ENCODE measurements at places on chromosomes 12 and 14. TPM values are rescaled to one million over a fixed set of nuclear protein-coding genes. Genes with fewer than 3 reads are reported as not detected.
A peak's percentile ranks its signal among the peaks of the same experiment; 100 is the strongest.

DNA sequence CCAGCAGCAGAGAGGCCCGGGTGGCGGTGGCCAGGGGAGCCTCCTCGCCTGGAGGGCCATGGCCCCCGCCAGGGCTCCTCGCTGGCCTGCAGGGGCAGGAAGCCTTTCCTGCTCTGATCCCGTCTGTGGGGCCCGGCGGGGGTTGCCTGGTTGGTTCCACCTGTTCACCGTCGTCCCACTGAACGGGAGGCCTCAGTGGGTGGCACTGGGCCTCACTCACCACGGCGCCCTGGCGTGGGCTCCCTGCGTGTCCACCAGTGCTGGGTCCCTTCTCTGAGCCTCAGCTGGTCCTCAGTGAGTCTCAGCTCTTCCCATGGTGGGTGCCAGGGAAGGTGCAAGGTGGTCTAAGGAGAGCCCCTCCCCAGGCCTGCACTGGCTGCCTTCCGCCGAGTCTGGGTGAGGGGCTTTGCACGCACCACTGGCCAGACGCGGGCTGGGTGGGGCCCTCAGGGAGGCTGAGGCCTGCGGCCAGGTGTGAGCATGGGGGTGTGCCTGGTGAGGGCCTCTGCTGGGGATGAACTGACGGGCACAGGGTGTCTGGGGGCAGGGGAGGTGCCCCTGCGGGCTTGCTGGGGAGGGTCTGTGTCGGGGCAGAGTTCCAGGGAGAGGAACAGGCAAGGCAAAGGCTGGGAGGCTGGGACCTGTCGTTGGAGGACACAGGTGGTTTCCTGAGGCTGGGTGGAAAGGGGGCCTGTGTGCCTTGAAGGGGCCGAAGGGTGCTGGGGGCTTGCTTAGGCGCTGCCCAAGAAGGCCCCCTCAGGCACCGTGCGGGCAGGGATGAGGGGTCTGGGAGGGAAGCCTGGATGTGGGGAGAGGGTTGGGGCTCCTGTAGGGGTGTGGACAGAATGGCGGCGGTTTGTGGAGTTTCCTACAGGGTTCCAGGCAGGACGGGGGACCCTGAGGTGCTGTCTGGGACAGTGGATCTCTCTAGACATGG, 339.8 kb downstream of the TMEM121 start:
- H3K36me3 ChIP-seq, result peaks cover 5% of the 10 kb centered on the region
- H3K4me1 ChIP-seq, result no peaks in the 10 kb centered on the region
- no peak overlapping the region for H3K4me3 ChIP-seq
- H3K27ac ChIP-seq, result no peak overlapping the region

DNA sequence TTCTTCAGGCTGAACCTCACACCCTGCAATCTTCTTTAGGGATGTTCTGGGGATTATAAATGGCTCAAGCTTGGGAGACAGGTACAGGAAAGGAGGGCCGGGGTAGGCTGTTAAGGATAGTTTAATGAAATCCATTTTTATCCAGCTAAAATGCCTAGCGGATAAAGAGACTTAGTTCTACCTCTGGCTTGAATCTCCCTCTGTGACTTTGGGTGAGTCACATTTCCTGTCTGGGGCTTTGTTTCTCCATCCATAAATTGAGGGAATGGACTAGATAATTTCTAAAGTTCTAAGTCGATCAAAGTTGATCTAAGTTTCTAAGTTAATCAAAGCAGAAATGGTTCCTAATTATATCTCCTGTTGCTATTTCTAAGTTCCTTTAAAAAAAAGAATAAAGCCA, 319.6 kb upstream of the E2F7 start:
- peaks cover 11% of the 10 kb centered on the region for H3K4me1 ChIP-seq
- no peak overlapping the region for H3K27ac ChIP-seq
- H3K27me3 ChIP-seq, result no peaks in the 10 kb centered on the region
- DNase-seq, result no peak
- H3K4me3 ChIP-seq, result no peak overlapping the region

DNA sequence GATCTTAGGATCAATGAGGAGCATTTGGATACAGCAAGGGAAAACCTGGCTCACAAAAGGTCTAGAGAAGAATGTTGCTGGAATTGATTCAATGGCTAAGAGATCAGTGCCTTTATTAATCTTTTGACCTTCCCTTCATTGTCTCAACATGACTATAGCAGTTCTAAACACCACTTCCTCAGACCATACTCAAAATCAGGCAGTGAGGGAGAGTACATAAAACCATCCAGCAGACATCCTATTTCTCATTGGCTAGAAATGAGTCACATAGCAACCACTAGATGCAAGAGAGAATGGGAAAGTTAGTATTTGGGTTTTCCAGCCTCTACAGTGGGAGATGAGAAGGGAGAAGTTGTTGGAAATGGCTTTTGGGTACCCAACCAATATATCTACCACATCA, 151.4 kb upstream of the NUDT4 start:
- no peaks in the 10 kb centered on the region for H3K27me3 ChIP-seq
- H3K27ac ChIP-seq, result peak overlapping the region; percentile 82
- no peak for DNase-seq
- H3K4me3 ChIP-seq, result no peak overlapping the region

GRCh38 chr12:103503546-103504480, 8.0 kb upstream of the C12orf42 start:
- H3K27me3 ChIP-seq, result peaks cover 37% of the 10 kb centered on the region
- H3K36me3 ChIP-seq, result no peaks in the 10 kb centered on the region
- H3K4me1 ChIP-seq, result no peaks in the 10 kb centered on the region
- H3K4me3 ChIP-seq, result no peak overlapping the region
- H3K27ac ChIP-seq, result no peak overlapping the region
- peak; percentile 45 for DNase-seq

DNA sequence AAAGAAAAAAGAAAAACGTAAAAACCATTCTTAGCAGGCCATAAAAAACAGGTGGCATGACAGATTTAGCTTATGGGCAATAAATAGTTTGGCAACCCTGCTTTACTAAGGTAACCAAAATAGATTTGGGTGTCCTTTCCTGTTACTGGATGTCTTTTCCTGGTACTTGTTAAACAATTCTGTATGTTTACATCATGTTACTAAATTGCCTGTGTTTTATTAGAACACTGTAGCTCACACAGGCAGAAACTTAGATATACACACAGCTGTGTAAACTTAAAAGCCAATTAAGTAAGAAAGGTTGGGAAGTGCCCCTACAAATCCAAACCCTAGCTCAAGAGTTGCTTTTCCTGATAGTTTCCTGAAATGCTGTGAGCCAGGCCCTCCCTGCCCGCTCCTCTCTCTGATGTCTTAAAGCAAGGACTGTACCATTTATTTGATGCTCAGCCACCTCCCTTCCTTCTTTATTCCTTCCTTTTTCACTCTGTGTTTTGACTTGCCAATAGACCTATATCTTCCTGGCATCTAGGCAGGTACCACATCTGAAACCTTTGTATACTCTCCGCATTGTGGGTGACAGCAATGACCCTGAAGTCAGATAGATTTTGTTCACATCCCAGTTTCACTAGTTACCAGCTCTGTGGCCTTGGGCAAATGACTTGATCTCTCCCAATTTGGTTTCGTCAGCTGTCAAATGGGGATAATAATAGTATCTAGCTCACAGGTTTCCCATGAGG, 3.7 kb upstream of the CAMKK2 start:
- no peaks in the 10 kb centered on the region for H3K36me3 ChIP-seq
- H3K4me3 ChIP-seq, result peak overlapping the region; percentile 44
- peaks cover 9% of the 10 kb centered on the region for H3K4me1 ChIP-seq
- no peak for DNase-seq
- H3K27ac ChIP-seq, result no peak overlapping the region
- H3K27me3 ChIP-seq, result no peaks in the 10 kb centered on the region

GRCh38 chr12:22657538-22657937, 32.6 kb downstream of the ETNK1 start:
- peaks cover 4% of the 10 kb centered on the region for H3K4me1 ChIP-seq
- no peaks in the 10 kb centered on the region for H3K27me3 ChIP-seq
- peaks cover 19% of the 10 kb centered on the region for H3K36me3 ChIP-seq

- no peaks in the 10 kb centered on the region for H3K4me1 ChIP-seq
- H3K27ac ChIP-seq, result no peak overlapping the region
- no peak overlapping the region for H3K4me3 ChIP-seq
- H3K27me3 ChIP-seq, result peaks cover 19% of the 10 kb centered on the region
- peaks cover 3% of the 10 kb centered on the region for H3K36me3 ChIP-seq
- DNase-seq, result no peak
Measured at GRCh38 chr14:62143245-62143644, 381.0 kb downstream of the SNAPC1 start.

- no peak overlapping the region for H3K27ac ChIP-seq
- no peaks in the 10 kb centered on the region for H3K27me3 ChIP-seq
- no peaks in the 10 kb centered on the region for H3K36me3 ChIP-seq
- DNase-seq, result no peak
- H3K4me3 ChIP-seq, result no peak overlapping the region
Measured at GRCh38 chr12:14086838-14087237, 105.4 kb upstream of the GRIN2B start.

GRCh38 chr12:124191024-124191359, 103.9 kb upstream of the RFLNA start:
- H3K4me1 ChIP-seq, result peaks cover 27% of the 10 kb centered on the region
- H3K4me3 ChIP-seq, result no peak overlapping the region
- H3K27me3 ChIP-seq, result no peaks in the 10 kb centered on the region
- no peak overlapping the region for H3K27ac ChIP-seq
- no peak for DNase-seq
- H3K36me3 ChIP-seq, result no peaks in the 10 kb centered on the region

DNA sequence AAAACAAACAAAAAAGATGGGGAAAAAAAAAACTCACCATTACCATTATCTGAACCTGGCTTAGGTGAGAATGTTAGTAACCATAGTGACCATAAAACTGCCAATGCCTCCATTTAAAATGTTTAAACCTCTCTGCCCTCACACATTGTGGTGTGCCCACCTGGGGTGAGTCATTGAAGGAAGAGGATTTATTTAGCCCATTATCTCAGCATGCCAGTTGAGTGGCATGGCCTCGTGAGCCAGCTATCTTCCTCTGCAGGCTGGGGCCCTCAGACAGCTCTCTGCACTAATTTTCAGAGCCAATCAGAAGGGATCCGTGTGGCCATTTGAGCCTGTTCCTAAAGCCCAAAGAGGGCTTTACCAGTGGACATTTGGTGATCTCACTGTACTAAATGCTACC, 81.8 kb upstream of the CCDC198 start:
- no peak for DNase-seq
- H3K27ac ChIP-seq, result no peak overlapping the region
- no peak overlapping the region for H3K4me3 ChIP-seq
- no peaks in the 10 kb centered on the region for H3K36me3 ChIP-seq

GRCh38 chr12:120858306-120859088, 45.7 kb downstream of the SPPL3 start:
- H3K27ac ChIP-seq, result no peak overlapping the region
- H3K27me3 ChIP-seq, result no peaks in the 10 kb centered on the region
- DNase-seq, result no peak
- peaks cover 17% of the 10 kb centered on the region for H3K4me1 ChIP-seq

- no peak overlapping the region for H3K4me3 ChIP-seq
- no peak overlapping the region for H3K27ac ChIP-seq
- H3K36me3 ChIP-seq, result no peaks in the 10 kb centered on the region
- no peaks in the 10 kb centered on the region for H3K4me1 ChIP-seq
Measured at GRCh38 chr14:36471431-36471830, 48.6 kb downstream of the NKX2-1 start.

DNA sequence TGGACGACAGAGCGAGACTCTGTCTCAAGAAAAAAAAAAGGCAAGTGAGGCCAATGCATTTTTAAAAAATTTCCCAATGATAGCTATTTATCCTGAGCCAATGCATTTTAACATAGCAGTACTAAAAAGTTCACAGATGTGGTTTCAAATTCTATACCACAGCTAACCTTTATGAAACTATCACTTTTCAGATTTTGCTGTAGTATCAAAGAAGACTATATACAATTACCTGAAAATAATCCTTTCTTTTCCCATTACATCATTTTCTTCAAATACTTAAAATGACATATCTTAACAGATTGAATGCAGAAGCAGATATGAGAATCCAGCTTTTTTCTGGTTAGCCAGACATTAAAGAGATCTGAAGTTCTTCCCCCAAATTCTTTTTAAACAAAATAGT, 13.2 kb downstream of the ATF7 start:
- DNase-seq, result no peak
- H3K27me3 ChIP-seq, result no peaks in the 10 kb centered on the region
- H3K36me3 ChIP-seq, result peaks cover 2% of the 10 kb centered on the region
- H3K4me3 ChIP-seq, result no peak overlapping the region
- H3K4me1 ChIP-seq, result peaks cover 4% of the 10 kb centered on the region

DNA sequence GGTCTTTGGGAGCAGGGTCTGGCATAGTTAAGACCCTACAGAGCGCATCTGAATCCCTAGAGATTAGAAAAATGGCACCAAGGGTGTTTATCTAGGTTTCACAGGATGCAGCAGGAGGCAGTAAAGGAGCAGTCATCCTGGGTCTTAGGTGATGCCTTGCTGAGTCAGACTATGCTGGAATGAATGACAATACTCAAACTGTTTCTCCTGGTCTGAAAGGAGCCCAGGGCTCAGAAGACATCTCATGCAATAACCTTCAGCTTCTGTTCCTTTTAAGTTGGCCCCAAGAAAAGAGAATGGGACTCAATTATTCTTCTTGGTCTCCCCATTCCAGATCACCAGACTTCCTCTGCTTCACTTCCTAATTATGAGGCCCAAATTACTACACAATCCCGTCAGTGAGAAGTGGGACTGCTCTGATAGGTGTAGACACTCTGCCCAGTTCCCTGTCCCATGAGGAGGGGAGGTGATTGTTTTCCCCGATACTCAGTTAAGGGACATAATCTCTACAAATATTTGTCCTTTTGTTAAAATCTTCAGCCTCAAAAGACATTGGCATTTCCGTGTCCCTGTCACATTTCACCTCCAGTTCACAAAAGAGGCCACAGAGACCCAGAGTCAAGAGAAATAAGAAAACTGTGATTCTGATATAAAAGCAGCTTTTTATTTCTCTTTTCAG, 14.8 kb upstream of the APOF start:
- H3K36me3 ChIP-seq, result peaks cover 5% of the 10 kb centered on the region
- H3K27me3 ChIP-seq, result peaks cover 8% of the 10 kb centered on the region
- H3K4me3 ChIP-seq, result no peak overlapping the region
- H3K27ac ChIP-seq, result peak overlapping the region; percentile 20
- no peaks in the 10 kb centered on the region for H3K4me1 ChIP-seq

- H3K36me3 ChIP-seq, result no peaks in the 10 kb centered on the region
- no peaks in the 10 kb centered on the region for H3K4me1 ChIP-seq
- no peak overlapping the region for H3K27ac ChIP-seq
- H3K27me3 ChIP-seq, result peaks cover 57% of the 10 kb centered on the region
- H3K4me3 ChIP-seq, result no peak overlapping the region
- DNase-seq, result peak; percentile 45
Measured at GRCh38 chr14:21748869-21749303, 75.3 kb upstream of the OR4E1 start.

- peaks cover 42% of the 10 kb centered on the region for H3K4me1 ChIP-seq
- no peak overlapping the region for H3K4me3 ChIP-seq
- H3K27ac ChIP-seq, result peak overlapping the region; percentile 1
- H3K36me3 ChIP-seq, result no peaks in the 10 kb centered on the region
- DNase-seq, result no peak
- H3K27me3 ChIP-seq, result no peaks in the 10 kb centered on the region
Measured at GRCh38 chr12:109870648-109871047, 9.7 kb downstream of the GLTP start.

- DNase-seq, result peak; percentile 84
- H3K4me1 ChIP-seq, result peaks cover 49% of the 10 kb centered on the region
- peak within 1 kb of the TSS; percentile 96 for H3K27ac ChIP-seq
- H3K36me3 ChIP-seq, result peaks cover 2% of the 10 kb centered on the region
Measured at GRCh38 chr14:100306101-100306997, at the start of gene SLC25A29. SLC25A29 (minus strand) TSS chr14:100306444; CDS start chr14:100306232, 212 bp downstream.

GRCh38 chr14:65453807-65454480, 41.4 kb downstream of the FUT8 start:
- H3K27me3 ChIP-seq, result no peaks in the 10 kb centered on the region
- H3K36me3 ChIP-seq, result peaks cover 19% of the 10 kb centered on the region
- peaks cover 10% of the 10 kb centered on the region for H3K4me1 ChIP-seq
- H3K27ac ChIP-seq, result no peak overlapping the region

The CLEC12A gene
- total RNA-seq, result not detected

The AQP2 gene
- total RNA-seq, result not detected

The ENDOU gene
- total RNA-seq, result not detected

The SSPN gene
- total RNA-seq, result 4.1 TPM

The VASH1 gene
- total RNA-seq, result 72.0 TPM

The TAS2R42 gene
- not detected for total RNA-seq

The GPRC5A gene
- not detected for total RNA-seq

The MED6 gene
- total RNA-seq, result 50.9 TPM

The NDUFA9 gene
- 71.6 TPM for total RNA-seq

All from neural crest cell (in vitro differentiated cells).